ENCODE measurements at places on chromosomes 4 and X.

DNA sequence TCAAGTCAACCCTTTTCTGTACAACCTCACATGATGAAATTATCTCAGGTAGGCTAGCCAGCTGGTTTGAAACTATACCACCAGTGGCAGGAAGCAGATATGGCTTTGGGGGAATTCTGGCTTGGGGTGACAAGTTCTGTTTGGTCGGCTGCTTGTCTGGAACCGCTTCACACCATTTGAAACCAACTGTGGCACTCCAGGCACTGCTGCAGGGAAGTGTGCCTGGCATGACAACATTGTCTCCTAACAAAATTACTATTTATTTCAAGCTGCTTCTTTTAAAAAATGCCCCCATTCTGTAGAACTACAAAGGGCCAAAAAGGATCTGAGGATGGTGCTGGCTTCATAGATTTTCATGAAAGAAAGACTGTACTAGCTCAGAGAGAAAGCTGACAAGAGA lies 37.1 kb upstream of the GPM6B start:
- no peak for DNase-seq

DNA sequence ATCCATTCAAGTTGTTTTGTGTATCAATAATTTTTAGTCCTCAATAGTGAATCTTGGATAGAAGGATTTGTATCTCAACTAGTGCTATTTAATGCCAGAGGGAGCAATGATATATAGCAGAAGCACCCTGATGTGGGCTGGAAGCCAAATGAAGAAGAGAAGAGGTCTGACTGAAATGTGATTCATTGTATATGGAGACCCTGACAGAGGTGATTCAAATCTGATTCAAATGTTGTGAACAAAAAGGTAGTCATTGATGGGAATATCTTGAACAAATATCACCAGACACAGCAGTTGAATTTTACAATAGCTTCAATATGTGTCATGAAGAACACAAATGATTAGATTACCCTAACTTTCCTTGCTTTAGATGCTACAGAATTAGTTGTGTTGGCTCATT lies 27.5 kb upstream of the SULT1B1 start:
- DNase-seq = no peak

GRCh38 chrX:115183980-115184379 lies 5.2 kb upstream of the RBMXL3 start:
- no peak for DNase-seq

DNA sequence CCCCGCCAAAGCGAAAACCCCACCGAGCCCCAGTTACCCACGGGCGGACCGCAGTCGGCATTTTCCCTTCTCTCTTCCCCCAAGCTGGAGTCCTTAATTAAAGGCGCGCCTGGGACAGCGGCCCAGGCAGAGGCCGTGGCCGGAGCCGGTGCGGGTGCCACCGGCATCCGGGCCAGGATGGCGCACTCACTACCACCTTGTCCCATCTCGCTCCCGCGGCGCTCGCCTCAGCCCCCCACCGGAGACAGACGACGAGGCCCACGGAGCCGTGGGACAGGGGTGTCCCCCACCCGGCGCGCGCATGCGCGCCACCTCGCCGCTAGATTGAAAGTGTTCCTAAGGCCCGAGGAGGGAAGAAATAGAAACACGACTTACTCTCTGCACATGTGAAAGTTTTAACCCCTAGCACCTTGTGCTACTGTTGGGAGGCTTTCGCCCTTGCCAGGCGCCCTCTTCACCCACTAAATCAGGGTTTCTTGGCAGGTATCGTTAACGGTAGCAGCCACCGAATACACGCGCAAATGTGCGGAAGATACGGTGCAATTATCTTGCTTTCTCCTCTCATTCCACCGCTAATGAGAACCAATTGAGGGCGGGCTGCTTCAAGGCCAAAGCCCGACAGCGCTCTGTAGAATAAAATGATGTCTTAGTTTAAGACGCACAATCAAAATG lies 64.3 kb upstream of the CCDC160 start:
- DNase-seq = peak; percentile 30

- no peak for DNase-seq
Measured at GRCh38 chr4:101136373-101137370, 210.7 kb downstream of the PPP3CA start.

DNA sequence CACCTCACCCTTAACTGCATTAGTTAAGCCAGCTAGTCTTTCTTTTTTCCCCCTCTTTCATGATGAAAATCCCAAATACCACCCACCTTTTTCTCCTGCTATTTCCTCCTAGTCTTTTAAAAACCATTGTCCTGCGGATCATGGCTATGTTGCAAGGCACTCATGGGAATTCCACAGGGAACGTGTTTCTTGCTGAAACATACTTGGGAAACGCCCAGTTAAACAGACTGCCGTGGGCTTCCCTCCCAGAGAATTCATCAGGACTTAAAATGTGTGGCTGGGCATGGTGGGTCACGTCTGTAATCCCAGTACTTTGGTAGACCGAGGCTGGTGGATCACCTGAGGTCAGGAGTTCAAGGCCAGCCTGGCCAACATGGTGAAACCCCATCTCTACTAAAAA lies 32.2 kb downstream of the XG start:
- DNase-seq = no peak

DNA sequence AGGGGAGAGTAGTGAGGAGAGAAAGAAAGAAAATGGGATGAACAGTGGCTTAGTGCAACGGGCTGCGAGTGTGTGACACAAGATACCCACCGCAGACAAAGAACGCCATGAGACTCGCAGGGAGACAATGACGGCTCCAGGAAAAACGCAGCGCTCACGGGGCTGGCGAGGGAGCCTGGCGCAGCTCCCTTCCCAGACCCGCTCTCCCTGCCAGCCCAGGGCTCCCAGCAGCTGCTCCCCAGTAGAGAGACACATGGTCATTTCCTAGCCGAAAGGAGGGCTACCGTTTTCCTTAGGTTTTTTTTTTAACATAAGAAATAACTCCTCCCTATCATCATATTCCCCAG lies 149.5 kb downstream of the MAML3 start:
- no peak for DNase-seq

DNA sequence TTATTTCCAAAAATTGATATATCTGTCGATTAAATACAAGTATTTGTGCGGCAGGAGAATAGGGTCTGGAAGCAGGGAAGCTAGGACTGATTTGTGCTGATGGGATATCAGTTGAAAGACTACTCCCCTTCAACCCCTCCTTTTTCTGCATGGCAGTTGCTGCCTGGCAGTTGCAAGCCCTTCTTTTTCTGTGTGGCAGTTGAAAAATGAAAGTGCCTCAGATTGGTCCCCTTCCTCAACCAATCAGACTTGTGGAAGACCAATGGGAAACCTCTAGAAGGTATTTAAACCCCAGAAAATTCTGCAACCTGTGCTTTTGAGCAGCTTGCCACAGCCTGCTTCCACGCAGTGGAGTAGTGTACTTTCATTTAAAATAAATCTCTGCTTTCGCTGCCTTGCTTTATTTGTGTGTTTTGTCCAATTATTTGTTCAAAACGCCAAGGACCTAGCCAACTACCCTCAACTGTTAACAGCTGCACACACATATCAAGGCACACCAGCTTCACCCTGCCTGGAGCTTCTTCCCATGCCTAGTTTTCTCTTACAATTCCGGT lies 1.5 kb upstream of the TMA16 start:
- no peak for DNase-seq

DNA sequence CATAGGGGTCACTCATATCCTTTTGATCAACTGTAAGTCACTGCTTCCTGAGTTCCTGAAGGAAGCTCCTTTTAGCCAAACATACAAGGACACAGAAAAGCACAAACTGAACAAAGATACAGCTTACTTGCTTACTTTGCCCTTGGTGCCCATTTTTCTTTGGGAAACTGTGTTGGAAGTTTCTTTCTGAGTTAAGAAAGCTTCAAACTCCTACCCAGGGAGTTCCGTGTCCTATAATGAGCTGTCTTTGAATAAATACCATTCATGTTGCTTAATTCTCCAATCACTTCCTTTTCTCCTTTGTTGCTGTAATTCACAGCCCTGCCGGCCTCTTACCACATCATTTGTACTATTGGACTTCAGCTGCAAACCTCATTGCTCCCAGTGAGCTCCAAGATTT lies at the start of gene ADH4:
Gene ADH4, minus strand, starts transcription at position 228 of the 400 bp plus-strand sequence. Its CDS starts 75 bp downstream, at position 153.
- no peak for DNase-seq

DNA sequence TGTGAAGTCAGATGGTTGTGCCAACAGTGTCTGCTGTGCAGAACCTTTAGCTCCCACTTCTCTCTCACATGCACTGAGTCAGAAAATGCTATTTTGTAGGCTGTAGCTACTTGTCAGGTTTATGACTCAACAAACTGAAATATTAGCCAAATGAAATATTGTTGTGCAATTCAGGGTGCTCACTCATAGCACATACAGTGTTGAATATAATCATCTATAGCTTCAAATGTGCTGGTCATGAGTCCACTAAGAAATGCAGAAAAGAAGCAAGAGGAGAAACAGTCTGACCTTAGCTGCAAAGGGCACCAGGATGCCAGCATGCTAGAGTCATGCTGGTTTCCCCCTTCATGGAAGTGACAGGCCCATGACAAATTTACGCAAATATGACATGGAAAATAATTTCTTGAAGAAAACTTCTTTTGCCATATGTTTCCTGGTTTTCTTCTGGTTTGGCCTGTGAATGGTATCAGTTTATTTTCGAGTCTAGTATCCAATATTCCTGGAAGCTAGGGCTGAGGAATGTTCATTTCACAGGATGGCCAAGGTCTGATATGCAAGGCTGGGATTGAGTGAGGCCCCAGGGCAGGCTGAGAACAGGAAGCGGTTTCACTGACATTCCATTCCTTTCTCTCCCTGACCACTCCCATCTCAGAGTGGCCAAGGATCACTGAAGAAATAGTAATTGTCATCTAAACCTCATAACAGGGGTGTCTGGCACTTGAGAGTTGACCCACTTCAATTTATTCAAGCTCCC lies 10.3 kb upstream of the CXCL2 start:
- DNase-seq = no peak

DNA sequence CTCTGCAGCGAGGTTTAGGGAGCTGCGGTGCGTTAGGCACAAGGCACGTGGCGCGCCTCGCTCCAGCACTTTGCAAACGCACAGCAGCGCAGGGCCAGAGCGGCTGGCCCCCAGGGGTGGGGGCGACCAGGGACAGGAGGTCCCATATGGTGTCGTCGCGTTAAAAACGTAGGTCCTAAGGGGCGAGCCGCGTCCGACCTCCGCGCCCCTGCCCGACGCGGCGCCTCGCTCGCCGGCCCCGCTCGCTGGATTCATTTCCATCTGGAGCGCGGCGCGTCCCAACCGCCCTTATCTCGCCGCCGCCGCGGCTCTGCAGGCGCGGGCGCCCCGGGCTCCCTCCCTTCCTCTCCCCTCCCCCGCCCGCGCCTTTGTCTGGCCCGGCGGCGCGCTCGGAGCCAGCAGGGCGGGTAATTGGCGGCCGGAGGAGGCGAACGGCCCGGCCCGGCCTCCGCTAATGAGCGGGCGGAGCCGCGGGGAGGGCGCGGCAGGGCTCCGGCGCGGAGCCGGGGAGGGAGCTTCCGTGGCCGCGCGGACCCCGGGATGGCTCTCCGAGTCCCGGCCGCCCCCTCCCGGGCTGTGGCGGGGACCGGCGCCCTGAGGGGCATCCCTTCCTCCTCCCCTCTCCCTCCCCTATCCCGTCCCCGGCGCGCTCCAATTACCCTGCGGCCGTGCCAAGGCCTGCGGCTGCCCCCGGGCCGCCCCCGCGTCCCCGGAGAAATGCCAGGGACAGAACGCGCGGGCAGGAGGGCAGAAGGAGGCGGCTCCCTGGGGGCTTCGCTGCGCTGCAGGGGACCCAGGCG lies 409.0 kb downstream of the BCOR start:
- DNase-seq = peak; percentile 34

GRCh38 chrX:71103110-71103983 lies 3.2 kb downstream of the CXorf65 start:
- DNase-seq = peak; percentile 49

GRCh38 chrX:132809581-132809980 lies 148.8 kb downstream of the HS6ST2 start:
- no peak for DNase-seq

DNA sequence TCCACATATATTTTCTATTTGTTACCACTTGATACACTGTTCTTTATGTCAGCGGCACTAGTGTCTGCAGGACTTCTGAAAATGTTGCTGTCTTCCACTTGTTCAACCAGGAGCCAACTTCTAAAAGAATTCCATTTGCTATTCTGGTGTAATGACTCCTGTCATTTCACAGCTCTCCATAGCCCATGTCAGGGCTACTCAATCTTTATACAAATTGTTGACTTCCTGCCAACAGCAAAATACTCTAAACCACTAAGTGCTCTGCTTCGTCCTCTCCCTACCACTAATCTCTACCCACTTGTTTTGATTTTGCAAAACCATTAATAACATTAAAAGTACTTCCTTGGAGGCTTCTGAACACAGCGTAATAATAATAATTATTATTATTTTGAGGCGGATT lies 7.2 kb downstream of the CTSO start:
- DNase-seq = no peak

- DNase-seq = no peak
Measured at GRCh38 chrX:125103693-125104092, 216.0 kb upstream of the TEX13C start.

- DNase-seq = no peak
Measured at GRCh38 chrX:15714529-15714928, 23.5 kb upstream of the CA5B start.

GRCh38 chr4:181608181-181608580 lies 635.0 kb upstream of the TENM3 start:
- DNase-seq = no peak

- no peak for DNase-seq
Measured at GRCh38 chrX:20037186-20037585, 46.3 kb upstream of the BCLAF3 start.

- no peak for DNase-seq
Measured at GRCh38 chr4:88418411-88418810, 38.5 kb upstream of the HERC5 start.

- DNase-seq = no peak
Measured at GRCh38 chrX:15939737-15940136, 85.1 kb upstream of the AP1S2 start.

- DNase-seq = no peak
Measured at GRCh38 chr4:30753316-30753715, 33.1 kb downstream of the PCDH7 start.

DNA sequence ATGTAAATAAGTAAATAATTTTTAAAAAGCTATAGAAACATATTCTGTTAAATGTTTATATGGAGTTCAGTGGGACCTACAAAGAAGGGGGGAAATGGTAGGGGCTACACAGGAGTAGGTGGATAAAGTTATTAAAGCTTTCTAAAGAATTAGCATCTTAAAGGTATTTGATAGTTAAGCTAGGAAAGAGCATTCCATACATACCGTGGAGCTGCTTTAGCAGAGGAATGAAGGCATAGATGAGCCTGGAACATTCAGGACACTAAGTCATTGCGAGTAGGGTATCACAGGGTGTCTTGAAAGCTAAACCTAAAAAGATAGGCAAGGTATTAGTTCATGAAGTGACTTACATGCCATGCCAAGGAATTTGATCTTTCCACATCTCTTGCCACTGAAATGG lies 60.4 kb downstream of the SLC10A6 start:
- DNase-seq = no peak

DNA sequence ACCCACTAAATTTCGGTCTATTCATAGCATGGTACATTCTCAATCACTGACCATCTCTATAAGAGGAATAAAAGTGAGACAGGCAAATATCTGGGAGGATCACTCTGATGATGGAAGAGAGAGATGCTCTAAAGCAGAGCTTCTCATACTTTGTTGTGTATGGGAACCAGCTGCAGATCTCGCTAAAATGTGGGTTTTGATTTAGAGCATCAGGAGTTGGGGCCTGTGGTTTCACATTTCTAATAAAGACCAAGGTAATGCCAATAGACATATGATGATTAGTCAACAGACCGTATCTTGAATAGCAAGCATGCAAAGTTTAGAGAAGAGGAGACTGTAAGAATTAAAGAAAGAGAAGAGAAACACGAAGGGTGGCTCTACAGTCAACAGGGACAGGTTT lies 107.4 kb upstream of the FTHL17 start:
- DNase-seq = no peak

- DNase-seq = no peak
Measured at GRCh38 chr4:99022566-99022965, 27.0 kb downstream of the METAP1 start.

Data from activated naive CD8-positive, alpha-beta T cell treated with anti-CD3 and anti-CD28 coated beads for 36 hours (primary cell).